HuH-7 (cell line): ENCODE measurements at places on chromosomes 4 and X.

GRCh38 chr4:108361886-108362285, 193.2 kb upstream of the LEF1 start:
- no peak for DNase-seq

- peak; percentile 42 for DNase-seq
Observed at GRCh38 chrX:132292793-132293192, 73.5 kb upstream of the RAP2C start.

DNA sequence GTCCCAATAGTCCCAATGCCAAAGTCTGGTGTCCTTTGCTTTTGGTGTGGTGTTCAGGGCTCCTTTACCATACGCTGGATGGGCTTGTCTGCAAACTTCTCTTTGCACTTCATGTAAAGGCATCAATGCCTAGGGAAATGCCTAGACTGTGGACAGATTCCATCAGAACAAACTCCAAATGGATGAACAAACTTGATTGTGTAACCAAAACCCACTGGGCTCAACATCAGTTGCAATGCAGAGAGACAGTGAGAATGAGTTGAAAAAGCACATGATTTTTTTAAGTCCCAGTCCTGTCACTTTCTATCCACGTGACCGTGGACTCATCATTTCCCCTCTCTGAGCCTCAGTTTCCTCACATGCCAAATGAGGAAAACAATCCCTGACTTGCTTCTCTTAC, 4.9 kb downstream of the ATP1B4 start:
- no peak for DNase-seq

GRCh38 chrX:20967725-20968124, 406.5 kb upstream of the CNKSR2 start:
- no peak for DNase-seq

- no peak for DNase-seq
Observed at GRCh38 chr4:181952478-181952877, 290.7 kb upstream of the TENM3 start.

DNA sequence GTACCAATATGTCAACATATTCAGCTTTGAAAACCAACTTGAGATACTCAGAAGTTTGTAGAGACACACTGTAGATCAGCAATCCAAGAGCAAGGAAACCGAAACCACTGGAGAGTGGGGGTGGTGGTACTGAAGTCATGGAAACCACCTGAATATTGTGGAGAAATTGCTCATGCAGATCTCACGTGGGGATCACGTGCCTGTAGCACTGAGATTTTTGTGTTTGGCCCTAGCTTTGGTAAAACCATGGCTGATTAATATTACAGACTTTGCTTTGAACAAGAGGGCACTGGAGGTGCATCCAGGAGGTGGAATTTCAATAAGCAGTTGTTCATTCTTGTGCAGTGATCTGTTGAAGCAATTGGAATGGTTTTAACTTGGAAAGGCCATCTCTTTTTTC, 47.2 kb downstream of the GBA3 start:
- no peak for DNase-seq

DNA sequence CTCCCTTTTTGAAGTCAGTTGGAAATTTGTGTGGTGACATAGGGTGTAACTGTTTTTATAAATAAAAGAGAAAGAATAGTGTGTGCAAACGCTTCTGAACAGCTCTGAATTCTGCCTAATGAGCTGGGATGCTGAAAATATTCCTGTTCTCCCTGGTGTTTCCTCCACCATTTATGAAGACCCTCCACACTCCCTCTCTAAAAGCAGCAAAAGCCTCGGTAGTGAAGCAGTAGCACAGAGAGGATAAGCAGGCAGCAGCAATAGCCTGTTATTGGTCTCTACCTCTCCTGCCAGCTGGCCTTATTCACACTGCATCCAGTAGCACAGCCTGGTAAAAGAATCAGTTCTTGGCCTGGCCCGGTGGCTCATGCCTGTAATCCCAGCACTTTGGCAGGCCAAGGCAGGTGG, 406.1 kb downstream of the IQCM start:
- DNase-seq: no peak

- no peak for DNase-seq
Observed at GRCh38 chrX:134641346-134641745, 16.9 kb downstream of the PLAC1 start.

DNA sequence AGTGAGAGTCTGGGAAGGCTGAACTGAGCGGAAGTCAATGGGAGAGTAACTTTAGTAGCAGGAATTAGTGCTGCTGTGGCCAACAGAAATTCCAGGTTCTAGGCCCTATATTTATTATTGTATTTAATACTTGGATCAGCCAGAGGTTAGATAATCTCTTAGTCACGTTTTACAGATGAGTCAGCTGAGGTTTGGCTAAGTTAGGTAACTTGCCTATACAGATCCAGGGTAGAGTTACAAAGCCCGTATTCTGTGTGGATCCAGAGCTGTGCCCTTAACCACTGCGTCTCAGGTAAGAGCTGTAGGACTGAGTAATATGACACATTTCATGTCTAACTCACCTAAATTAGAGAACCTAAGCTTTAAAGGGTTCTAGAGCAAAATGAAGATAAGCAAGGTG, 20.5 kb downstream of the PSMD10 start:
- no peak for DNase-seq

DNA sequence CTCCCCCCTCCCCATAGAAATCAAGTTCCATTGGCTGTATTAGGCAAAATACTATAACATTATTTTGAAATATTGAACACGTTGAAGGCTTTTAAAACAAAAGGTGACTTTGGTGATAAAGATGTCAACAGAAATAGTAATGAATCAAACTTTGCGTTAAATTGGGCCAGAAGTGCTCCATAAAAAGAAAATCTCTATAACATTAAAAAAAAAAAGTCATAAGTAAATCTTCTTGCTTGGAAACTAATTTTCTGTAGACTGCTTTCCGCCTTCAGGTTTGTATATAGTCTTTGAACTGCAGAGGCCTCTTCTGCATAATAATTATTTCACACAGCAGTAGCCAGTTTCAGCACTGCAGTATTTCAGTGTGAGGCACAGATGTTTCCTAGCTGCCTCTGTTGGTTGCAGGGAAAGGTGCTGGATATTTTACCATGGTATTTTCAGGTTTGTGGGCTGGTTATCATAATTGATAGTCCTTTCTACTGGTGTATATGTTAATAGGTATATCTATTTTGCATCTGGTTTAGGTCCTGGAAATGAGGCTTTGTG, 158.9 kb downstream of the KDM6A start:
- no peak for DNase-seq

DNA sequence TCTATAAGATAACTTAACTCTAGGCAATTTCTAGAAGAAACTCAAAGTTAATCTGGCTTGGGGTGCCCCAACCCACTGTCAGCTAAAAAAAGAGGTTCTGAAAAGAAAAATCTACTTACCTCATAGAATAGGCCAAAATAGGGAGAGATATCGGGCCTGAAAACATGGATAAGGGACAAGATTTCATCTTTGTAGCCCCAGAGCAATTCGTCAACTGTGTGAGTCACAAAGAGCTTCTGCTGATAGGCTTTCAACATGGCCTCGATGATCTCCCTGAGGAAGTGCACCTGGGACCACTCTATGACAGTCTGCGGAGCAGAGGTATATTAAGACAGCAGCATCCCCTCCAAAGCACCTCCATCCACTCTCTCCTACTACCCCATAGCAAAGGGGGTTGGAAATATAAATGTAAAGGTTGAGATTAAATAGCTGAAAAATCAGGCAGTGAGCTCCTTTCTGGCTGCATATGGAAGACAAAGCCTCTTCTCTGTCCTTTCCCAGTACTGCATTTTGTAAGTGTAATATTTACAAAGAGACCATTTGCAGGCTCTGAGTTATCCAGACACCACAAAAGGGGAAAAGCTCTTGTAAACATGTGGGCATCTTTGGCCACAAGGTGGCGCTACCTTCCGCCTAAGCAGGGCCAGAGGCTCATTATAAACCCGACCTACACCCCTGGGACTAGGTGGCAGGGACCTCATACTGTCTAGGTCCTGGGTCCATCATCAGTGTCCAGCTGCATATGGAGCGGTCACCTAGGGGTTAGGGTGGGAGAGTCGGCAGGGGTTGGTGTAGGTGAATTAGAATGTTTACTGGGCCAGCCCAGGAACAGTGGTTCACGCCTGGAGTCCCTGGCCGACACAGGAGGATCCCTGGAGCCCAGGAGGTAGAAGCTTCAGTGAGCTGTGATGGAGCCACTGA, 31.5 kb upstream of the NUP54 start:
- DNase-seq: peak; percentile 72

DNA sequence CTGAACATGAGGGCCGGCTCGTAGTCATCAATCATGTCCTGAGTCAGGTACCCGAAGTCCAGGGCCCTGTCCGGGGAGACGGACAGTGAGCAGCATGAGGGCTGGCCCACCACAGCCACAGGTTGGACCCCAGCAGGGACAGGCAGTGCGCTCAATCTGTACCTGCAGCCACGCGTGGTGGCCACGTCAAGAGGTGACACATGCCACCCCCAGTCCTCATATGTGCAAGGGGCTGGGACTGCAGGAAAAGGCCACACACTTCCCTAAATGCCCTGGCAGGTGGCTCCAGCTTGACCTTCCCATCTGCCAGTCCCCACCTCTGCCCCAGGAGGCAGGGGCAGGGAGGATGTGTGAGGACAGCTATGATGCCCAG, 73.8 kb upstream of the MXD4 start:
- DNase-seq: no peak

- DNase-seq: no peak
Observed at GRCh38 chr4:188941524-188942119, 802.4 kb downstream of the TRIML1 start.

DNA sequence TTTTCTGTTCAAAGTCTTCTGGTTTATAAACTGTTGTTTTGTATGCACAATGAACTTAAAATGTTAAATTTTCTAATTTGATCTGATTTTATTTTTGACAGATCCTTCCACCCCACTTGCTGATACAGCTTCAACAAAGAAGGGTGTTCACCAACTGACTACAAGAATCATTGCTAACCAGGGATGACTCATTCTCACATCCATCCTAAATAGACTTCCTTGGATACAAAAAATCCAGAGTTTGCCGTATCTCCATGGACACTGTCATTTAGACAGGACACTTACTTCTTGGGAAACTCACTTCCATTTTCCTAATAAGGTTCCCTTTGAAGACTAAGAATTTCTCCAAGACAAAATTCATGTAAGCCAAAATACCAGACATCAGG, 111.6 kb upstream of the NWD2 start:
- DNase-seq: no peak

GRCh38 chr4:28426251-28426650, 1565.6 kb downstream of the STIM2 start:
- no peak for DNase-seq

- no peak for DNase-seq
Observed at GRCh38 chr4:68871809-68872642, 56.2 kb downstream of the UGT2B10 start.

DNA sequence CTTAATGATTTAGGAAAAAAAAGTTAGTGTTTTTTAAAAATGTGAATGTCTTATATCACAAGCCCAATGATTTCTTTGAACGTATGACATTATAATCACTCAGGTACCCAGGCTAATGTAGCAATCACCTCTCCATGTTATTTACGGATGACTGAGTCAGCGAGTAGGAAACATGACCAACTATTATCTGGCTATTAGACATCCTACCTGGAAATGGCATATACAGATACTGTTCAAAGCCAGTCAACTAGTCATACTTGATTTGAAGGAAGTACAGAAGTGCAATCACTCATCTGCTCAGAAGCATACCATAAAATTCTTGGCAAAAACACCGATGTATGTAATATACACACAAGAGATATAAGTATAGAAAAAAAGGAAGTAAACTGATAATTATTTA, 732.5 kb downstream of the ARAP2 start:
- DNase-seq: no peak

GRCh38 chr4:56764223-56764622, 57.3 kb downstream of the SPINK2 start:
- no peak for DNase-seq

DNA sequence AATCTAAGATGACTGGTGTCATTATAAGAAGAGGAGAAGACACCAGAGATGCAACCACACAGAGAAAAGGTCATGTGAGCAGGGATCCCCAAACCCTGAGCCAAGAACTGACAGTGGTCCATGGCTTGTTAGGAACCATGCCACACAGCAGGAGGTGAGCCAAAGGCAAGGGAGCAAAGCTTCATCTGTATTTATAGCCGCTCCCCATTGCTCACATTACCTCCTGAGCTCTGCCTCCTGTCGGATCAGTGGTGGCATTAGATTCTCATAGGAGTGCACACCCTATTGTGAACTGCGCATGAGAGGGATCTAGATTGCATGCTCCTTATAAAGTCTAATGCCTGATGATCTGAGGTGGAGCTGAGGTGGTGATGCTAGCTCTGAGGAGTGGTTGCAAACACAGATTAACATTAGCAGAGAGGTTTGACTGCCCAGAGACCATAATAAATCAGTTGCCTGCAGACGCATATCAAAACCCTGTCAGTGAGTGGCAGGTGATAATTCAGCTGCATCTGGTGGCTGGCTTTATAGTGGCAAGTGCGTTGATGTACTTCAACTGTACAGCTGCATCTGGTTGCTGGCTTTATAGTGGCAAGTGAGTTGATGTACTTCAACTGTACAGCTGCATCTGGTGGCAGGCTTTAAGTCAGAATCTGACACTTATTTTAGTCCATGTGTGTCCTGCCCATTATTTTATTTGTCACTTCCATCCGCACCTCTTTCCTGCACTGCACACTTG, 19.8 kb upstream of the CXCL2 start:
- DNase-seq: no peak

DNA sequence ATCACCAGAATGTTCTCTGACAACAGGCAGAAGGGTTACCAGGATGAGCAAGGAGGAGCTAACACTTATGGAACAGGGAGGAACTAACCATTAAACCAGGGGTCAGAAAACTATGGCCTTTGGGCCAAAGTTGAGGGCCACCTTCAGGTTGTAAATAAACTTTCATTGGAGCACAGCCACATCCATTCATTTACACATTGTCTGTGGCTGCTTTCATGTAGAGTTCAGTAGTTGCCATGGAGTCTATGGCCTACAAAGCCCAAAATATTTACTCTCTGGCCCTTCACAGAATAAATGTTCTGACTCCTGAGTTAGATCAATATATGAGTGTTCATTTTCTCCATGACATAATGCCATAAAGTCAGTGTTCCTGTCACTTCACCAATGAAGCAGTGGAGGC, 13.2 kb upstream of the HCCS start:
- no peak for DNase-seq

DNA sequence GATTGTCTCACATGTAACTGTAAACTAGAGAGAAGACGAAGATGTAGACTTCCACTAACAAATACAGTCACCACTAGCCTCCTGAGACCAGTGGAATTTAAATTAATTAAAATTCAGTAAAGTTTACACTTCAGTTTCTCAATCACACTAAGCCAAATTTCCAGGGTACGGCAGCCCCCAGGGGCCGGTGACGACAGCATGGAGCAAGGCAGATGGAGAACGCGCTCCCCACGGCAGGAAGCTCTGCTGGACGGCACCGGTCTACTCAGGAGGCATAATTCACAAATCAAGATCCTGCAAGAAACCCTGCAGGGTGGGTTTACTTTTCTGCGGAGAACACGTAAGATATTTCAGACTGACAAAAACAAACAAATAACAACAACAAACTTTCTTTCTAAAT, 80.7 kb downstream of the FAT1 start:
- no peak for DNase-seq

DNA sequence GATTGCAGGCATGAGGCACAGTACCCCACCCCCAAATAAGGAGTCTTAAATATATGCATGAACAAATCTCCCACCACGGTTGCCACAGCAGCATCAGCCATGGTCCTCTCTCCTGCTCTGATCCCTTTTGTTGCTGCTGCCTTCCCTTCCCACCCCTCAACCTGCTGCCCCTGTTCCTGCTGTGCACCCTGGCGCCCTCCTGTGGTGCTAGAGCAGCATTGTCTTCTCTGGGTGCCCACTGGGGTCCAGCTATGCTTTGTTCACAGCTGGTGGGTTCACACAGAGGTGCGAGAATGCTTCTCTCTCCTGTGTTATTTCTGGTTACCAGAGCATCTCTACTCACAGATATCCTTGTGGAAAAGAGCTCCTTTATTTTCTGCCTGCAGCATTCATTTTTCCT, 116.2 kb downstream of the GATB start:
- peak; percentile 61 for DNase-seq
